ENCODE measurements at places on chromosomes 6 and 20.

- DNase-seq = peak; percentile 29
These were observed 33.1 kb downstream of the SRC start for GRCh38 chr20:37378785-37379598.

DNA sequence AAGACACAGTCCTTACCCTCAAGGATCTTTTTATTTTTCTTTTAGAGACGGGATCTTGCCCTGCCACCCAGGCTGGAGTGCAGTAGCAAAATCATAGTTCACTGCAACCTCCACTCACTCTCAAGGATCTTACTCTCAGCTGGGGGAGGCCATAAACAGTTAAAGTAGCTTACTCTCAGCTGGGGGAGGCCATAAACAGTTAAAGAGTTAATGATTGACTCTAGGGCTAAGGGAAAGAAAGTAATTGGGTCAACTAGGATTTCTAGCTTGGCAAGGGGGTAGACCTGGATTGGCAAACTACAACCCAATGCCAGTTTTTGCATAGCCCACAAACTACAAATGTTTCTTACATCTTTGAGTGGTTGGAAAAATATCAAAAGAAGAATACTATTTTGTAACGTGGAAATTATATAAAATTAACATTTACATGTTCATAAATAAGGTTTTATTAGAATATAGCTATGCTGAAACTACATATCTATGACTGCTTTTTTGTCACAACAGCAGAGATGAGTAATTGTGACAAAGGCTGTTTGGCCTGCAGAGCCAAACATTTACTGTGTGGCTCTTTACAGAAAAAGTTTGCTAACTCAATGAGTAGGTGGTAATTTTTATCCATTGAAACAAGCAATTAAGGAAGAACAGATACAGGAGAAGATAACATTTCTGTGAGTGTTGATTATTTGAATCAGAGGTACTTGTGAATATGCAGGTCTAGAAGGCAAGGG, 46.4 kb downstream of the PTPRA start:
- DNase-seq = no peak

DNA sequence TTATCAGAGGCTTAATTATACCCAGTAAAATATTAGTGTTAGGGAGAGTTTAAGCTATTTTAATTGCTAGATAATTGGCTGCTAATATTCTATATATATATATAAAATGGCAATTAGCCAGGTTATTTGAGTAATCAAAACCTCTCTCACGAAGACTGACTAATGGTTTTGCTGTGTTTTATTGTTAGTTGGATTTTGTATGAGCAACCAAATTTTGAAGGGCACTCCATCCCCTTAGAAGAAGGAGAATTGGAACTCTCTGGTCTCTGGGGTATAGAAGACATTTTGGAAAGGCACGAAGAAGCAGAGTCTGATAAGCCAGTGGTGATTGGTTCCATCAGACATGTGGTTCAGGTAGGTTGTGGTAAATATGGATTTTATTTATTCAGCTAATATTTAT, 102.2 kb downstream of the RTN4IP1 start:
- DNase-seq = no peak

GRCh38 chr6:164095056-164095455, 680.5 kb downstream of the QKI start:
- DNase-seq = no peak

DNA sequence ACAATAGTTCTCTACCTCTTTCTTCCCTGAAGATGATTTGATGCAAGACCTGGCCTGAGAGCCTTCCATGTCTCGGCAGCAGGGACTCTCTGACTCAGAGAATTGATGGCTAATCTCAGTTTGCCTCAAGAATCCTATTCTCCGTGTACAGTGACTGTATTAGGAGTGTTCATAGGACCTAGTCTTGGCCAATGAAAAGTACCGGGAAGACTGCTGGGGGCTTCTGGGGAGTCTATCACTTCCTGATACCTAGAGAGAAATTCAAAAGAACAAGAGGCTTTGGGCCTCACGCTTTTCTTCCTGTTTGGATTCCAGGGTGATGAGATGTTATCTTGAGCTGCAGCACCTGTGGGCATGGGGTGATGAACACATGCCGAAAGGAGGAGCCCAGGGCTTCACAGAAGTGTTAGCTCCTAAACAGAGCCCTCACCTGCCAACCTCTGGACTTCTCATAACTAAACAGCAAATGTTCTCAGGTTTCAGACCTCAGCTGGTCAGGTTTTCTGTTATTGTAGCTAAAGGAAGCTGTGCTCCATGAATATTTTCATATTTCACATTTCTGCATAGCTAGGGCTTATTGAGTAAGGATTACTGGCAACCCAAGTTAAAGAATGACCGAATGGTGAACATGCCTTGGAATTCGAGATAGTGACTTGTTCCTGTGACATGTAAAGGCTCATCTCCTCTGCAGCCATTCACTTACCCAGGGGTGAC, 323.1 kb upstream of the AGPAT4 start:
- no peak for DNase-seq

GRCh38 chr6:91149956-91150705, 563.3 kb upstream of the MAP3K7 start:
- DNase-seq = peak; percentile 76

DNA sequence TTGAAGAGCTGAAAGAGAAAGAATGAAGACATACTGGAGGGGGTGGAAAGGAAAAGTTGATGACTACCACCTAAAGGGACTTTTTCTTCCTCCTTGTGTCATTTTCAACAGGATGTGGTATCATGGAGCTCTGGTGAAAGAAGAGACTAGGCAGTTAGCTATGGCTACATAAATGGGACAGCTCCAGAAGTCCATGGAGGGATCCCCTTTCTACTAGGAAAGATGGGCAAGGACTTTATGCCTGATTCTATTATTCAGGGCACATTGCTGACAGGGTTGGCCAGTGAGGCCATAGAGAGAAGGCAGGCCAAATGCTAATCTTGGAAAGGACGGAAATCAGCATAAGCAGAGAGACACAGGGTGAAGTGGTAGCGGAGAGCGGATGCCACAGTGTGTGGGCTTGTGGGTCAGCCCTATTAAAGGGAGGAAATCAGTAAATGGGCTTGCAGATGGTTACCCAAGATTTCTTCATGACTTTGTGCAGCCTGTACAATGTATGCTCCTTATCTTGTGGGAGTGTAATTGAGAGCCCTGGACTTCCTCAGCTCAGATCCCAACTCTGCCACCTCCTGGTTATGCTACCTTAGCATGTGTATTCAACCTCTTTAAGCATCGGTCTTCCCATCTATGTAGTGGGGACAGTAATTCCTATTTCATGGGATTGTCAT, 77.4 kb upstream of the TMEM170B start:
- DNase-seq = peak; percentile 44

- peak; percentile 29 for DNase-seq
These were observed 146.5 kb upstream of the ZNF217 start for GRCh38 chr20:53739799-53740785.

- peak; percentile 77 for DNase-seq
These were observed 52.6 kb upstream of the MAFB start for GRCh38 chr20:40741507-40742106.

DNA sequence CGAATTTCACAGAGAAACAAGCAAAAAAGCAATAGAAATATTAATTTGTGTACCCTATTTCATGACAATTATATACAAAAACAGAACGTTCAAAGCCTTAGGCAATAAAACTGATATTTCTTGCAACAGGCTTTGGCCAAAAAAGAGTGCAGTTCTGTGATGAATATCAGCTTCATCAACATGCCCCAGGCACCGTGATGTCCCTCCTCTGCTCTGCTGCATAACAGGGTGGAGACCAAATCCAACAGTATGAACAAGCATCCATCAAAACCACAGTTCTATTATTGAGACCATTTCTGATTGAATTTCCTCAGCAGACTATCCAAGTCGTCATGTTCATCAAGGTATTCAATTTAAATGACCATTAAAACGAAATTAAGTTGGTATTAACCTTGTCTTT, 722.6 kb upstream of the NRSN1 start:
- no peak for DNase-seq

- DNase-seq = no peak
These were observed 1085.8 kb upstream of the CITED2 start for GRCh38 chr6:140460267-140460666.

GRCh38 chr6:14109411-14109826, 8.2 kb upstream of the CD83 start:
- no peak for DNase-seq

DNA sequence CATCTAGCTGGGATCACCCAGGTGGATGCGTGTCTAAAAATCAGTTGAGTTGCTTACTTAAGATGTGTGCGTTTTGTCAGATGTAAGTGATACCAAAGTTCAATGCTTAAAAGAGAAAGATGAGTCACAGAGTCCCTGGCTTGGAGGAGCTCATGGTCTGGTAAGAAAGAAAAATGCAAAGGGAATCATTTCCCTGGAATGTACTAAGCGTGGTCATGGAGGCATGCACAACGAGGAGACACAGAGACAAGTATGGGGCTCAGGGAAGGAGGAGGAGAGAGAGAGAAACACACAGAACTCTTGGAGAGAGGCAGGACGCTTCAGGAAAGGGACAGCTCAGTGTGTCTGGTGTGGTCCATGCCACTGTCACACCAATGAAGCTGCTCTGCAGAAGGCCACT, 186.9 kb upstream of the GMDS start:
- DNase-seq = peak; percentile 94

DNA sequence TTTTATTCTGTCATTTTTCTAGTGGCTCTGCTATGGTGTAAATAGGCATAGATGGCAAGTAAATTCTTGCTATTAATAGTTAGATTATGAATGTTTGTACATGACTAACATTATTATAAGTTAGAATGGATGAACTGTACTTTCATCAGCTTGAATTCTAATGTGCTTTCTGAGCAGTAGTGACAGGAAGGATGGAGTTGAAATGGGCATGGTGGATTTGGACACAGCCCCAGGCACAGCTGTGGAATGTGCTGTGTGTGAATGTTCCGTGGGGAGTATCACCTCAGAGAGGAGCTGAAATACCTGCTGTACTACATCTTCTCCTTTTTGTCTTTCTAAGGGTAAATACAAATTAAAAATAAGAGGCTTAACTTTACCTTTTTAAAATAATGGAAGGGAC, 66.8 kb downstream of the FBXO5 start:
- no peak for DNase-seq

GRCh38 chr20:45611054-45611453, 18.5 kb upstream of the WFDC10A start:
- DNase-seq = peak; percentile 77

DNA sequence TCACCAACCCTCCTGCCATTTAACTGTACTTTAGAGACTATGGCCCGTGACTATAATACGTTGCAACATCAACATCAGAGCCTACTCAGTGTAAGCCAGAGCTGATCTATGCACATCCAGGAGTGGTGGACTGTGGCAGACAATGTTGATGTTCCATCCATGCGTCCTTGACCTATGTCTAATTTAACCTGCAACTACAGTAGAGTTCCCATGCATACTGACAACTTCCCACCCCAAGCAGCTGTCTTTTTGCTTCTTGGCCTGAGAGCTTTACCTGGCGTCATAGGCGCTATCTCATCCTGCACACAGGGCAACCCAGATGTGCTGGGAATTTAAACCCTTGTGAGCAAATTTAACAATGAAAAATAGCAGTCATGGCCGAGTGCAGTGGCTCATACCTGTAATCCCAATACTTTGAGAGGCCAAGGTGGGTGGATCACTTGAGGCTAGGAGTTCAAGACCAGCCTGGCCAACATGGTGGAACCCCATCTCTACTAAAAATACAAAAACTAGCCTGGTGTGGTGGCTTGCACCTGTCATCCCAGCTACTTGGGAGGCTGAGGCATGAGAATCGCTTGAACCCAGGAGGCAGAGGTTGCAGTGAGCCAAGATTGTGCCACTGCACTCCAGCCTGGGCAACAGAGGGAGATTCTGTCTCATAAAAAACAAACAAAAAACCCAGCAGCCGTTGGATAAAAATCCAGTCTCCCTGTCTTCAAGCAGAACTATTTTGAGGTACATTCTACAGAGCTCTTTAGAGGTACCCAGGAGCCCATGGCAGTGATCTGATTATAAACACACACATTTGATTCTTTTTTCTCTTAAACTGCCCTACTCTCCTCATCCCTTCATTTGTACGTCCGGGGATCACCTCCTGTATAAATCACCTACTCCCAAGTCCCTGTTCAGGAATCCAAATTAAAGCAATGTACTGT, 22.0 kb downstream of the PERP start:
- DNase-seq = no peak

DNA sequence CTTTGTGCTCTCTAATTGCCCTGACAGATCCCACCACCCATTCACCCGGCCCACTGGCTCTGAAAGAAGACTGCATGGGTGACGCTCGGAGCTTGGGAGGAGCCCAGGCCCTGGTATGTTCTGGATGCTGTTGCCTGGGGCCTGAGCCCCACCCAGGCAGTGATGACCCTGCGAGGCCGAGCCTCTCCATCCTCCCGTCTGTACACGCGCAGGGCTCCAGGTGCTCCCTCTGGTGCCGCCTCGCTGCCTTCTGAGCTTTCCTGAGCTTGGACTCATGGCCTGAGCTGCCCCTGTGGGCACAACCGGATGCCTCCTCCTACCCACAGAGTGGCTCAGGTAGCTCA, 61.2 kb downstream of the STK35 start:
- DNase-seq = no peak

DNA sequence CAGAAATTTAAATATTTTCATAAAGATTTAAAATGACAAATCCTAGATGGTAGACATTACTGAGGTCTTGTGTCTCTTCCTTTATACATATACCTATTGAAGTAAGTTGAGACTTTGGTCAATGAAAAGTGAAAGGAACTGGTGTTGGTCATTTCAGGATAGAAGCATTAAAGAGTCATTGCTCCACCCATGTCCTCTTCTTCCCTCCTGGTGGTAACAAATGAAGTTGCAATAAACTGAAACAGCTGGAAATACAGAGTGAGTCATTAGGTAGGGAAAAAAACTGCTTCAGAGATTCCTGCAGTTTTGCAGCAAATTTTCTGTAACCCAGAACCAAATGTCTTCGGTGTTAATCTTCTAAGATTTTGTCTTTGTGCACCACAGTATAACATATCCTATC, 448.0 kb downstream of the EYS start:
- DNase-seq = peak; percentile 75

GRCh38 chr6:53943395-53943794, 148.6 kb downstream of the LRRC1 start:
- peak; percentile 39 for DNase-seq

DNA sequence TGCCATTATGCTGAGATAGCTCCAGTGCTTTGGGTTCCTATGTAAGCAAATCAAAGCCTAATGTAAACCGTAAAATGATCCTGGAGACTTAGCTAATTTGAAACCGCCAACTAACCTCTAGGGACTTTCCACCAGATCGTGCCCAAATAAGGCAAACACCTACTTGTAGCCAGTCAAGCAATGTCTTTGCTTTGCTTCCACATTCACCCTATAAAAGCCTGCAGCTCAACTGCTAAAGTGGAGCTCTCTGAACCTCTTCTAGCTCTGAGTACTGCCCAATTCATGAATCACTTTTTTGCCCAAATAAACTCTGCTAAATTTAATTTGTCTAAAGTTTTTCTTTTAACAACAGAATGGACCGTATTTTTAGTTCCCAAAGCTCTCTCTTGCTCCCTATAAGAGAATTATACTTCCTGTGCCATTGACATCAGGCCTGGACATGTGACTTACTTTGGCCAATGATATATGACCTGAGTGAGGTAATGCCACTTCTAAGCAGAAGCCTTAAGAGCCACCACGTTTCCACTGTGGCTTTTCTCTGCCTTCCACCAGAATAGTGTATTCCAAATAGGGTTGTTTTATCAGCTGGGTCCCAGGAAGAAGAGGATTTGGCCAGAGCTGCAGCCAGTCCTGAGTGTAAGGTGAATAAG, 34.8 kb upstream of the PSMF1 start:
- peak; percentile 5 for DNase-seq

Measured in choroid plexus epithelial cell (primary cell).